ENCODE measurements at places on chromosomes 12 and 14. TPM values are rescaled to one million over a fixed set of nuclear protein-coding genes. Genes with fewer than 3 reads are reported as not detected.

The SNAPC1 gene
- total RNA-seq: 11.0 TPM

The COX14 gene
- total RNA-seq: 20.1 TPM

The AMN1 gene
- total RNA-seq: 23.6 TPM

The TGFB3 gene
- 0.56 TPM for total RNA-seq

The NOXRED1 gene
- total RNA-seq: not detected

The KLRG1 gene
- total RNA-seq: 2.1 TPM

The ASB2 gene
- total RNA-seq: not detected

The ZBTB25 gene
- total RNA-seq: 1.6 TPM

The ANGEL1 gene
- 1.1 TPM for total RNA-seq

The FAM181A gene
- not detected for total RNA-seq

The KERA gene
- not detected for total RNA-seq

The CCDC196 gene
- not detected for total RNA-seq

The BATF gene
- total RNA-seq: not detected

The DNAI7 gene
- total RNA-seq: not detected

The CELA1 gene
- total RNA-seq: not detected

The EAPP gene
- 28.7 TPM for total RNA-seq

The HHIPL1 gene
- not detected for total RNA-seq

The SDS gene
- not detected for total RNA-seq

The SELPLG gene
- 2.5 TPM for total RNA-seq

The SPTB gene
- not detected for total RNA-seq

The REP15 gene
- 1.2 TPM for total RNA-seq

The TRIM9 gene
- 0.33 TPM for total RNA-seq

The FAM222A gene
- total RNA-seq: 1.8 TPM

The IRF9 gene
- total RNA-seq: 15.8 TPM

The TAMALIN gene
- total RNA-seq: 2.0 TPM

The CD163L1 gene
- total RNA-seq: 0.37 TPM

The SRGAP1 gene
- total RNA-seq: 0.81 TPM
